Epithelial cell of umbilical artery (primary cell): ENCODE measurements at places on chromosomes 11 and 22. TPM values are rescaled to one million over a fixed set of nuclear protein-coding genes. Genes with fewer than 3 reads are reported as not detected.

Gene IL18
- total RNA-seq, result not detected in 2 replicates

Gene MMP13
- total RNA-seq, result not detected in 2 replicates

Gene PDE2A
- 1.4 and 5.5 TPM in 2 replicates for total RNA-seq

Gene OR52N4
- total RNA-seq, result not detected in 2 replicates

Gene C11orf97
- not detected in 2 replicates for total RNA-seq

Gene PPP1CA
- 250 and 273 TPM in 2 replicates for total RNA-seq

Gene ZNF408
- total RNA-seq, result 4.4 and 7.8 TPM in 2 replicates

Gene FAM83F
- not detected in 2 replicates for total RNA-seq

Gene EIF4ENIF1
- 7.5 and 11.4 TPM in 2 replicates for total RNA-seq

Gene OR5D18
- total RNA-seq, result not detected in 2 replicates
